Osteoblast (primary cell): ENCODE measurements at places on chromosomes 13 and 19.

GRCh38 chr13:63517371-63517770, 2101.7 kb upstream of the PCDH20 start:
- DNase-seq: no peak

GRCh38 chr19:54434873-54435214, 14.2 kb upstream of the LENG8 start:
- DNase-seq: peak; percentile 41

GRCh38 chr19:41876847-41877832, at the start of gene CD79A:
Gene CD79A, plus strand, starts transcription at chr19:41877279. Its CDS starts 26 bp downstream, at chr19:41877305.
- DNase-seq: no peak

DNA sequence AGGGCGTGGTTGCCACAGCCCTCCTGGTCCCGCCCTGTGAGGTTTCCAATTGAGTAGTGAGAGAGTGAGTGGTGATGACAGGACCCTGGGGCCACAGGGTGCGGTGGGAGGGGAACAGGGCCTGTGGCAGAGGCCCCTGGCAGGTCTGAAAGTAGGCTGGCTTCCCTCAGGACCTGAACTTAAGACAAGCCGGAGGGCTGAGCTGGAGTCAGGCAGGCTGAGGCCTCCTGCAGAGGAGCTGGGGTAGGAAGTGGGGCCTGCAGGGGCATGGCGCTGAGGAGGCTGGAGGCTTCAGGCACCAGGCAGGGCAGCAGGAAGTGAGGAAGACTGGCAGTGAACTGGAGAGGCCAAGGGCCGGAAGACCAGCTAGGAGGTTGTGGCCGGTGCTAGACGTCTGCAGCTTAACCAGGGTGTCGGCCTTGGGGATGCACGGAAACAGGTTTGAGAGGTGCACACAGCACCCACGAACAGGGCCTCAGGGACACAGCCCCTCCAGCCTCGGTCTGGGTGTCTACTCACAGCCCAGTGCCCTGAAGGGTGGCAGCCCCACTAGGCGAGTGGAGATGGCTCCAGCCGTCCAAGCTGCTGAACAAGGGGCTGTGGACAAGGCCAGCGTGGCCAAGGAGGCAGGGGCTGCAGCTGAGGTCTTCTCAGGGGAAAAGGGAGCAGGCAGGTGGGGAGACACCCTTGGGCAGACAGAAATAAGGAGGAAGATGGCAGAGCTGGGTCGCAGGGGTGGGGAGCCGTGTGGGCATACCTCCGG, 17.8 kb downstream of the POP4 start:
- no peak for DNase-seq

DNA sequence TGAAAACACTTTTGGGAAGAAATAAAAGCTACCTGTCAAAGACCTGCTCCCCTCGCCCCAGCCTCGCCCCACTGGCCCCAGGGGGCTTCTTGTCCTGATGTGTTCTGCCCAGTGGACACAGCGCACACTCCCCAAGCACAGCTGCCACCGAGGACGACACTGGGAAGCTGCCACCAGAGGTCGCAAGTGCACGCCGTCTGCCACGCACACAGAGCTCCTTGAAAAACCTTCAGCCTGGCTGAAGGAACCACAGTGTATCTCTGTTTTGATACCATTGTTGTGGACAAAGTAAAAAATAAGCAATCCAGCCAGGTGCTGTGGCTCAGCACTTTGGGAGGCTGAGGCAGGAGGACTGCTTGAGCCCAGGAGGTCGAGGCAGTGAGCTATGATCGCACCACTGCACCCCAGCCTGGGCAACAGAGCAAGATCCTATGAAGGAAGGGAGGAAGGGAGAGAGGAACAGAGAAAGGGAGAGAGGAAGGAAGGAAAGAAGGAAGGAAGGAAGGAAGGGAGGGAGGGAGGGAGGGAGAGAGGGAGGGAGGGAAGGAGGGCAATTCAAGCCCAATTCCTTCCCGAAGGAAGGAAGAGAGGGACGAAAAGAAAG, 57.3 kb downstream of the CEBPG start:
- DNase-seq: peak; percentile 96
